Fibroblast of the conjunctiva (primary cell): ENCODE measurements at places on chromosomes 6 and 20.

DNA sequence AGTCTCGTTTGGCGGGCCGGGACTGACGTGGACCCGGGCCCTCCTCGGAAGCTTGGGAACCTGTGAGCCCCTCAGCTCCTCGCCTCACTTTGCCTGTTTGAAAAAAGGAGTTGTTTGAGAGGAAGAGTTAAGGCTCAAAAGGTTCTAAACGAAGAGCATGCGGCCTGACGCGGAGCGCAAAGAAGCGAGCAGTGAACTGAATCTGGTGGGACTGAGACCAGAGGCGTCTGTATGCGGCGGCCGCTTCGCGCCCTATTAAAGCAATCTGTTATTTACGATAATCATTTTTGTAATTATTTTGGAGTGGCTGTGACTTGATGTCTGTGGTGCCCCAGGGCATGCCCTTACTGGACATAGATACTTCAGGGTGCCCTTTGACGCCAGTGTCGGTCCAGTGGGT is 3.3 kb upstream of the TFAP2C start:
- no peak for DNase-seq

GRCh38 chr20:58847463-58847862 is 3.2 kb downstream of the GNAS-AS1 start:
- no peak for DNase-seq

DNA sequence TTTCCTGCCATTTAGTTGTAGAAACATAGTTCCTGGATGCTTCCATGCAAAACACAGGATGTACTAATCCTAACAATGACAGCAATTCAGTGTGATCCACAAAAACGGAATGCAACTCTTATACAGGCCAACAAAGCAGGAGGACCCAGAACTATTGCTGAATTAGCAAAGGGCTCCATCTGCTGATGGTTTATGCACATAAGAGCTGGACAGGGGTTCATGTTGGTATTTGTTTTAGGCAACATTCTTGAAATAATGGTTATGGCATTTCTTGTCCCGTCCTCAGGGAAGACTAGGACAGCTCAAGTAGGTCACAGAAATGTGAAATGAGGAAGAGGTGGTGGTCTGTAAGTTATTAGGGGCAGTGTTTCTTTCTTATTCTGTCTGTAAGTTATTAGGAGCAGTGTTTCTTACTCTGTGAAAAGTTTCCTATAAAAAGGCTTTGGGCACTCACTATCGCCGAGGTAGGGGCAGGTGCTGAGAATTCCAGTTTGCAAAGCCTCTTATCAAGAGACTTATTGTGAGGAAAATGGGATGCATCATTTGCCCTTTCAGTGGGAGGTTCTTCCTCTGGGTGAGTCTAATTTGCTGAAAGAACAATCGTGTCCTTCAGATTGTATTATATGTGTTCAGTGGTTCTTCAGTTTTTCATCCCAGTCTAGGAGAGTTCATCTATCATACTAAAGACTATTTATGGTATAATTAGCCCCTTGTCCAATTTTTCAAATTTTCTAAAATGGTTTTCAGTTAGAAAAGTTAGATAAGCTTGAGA is 171.1 kb downstream of the MCHR2 start:
- DNase-seq = peak; percentile 32

GRCh38 chr6:157813750-157814455 is 9.1 kb upstream of the SNX9 start:
- DNase-seq = peak; percentile 31

GRCh38 chr6:7088076-7088742 is 19.6 kb upstream of the RREB1 start:
- DNase-seq = no peak

- no peak for DNase-seq
Measured at GRCh38 chr6:125008957-125009356, 46.7 kb downstream of the RNF217 start.

- DNase-seq = no peak
Measured at GRCh38 chr6:56243518-56244070, 3.8 kb downstream of the COL21A1 start.

DNA sequence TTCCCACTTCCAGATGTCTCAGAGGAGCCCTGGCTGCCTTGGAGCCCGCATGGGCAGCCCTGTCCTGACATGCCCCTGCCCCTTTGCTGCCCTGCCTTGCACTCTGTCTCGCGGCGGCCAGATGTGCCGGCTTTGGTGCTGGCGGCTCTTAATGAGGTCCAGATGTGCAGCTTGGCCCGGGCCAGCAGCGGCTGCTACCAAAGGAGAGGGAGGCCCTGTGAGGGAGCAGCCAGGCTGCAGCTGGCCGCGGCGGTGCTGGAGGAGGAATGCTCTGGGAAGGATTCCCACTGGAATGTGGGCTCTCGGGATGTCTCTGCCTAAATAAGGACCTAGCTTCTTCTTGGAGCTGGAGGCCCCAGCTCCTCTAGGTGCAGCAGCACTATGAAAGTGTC is 72.4 kb downstream of the FGD2 start:
- peak; percentile 93 for DNase-seq

DNA sequence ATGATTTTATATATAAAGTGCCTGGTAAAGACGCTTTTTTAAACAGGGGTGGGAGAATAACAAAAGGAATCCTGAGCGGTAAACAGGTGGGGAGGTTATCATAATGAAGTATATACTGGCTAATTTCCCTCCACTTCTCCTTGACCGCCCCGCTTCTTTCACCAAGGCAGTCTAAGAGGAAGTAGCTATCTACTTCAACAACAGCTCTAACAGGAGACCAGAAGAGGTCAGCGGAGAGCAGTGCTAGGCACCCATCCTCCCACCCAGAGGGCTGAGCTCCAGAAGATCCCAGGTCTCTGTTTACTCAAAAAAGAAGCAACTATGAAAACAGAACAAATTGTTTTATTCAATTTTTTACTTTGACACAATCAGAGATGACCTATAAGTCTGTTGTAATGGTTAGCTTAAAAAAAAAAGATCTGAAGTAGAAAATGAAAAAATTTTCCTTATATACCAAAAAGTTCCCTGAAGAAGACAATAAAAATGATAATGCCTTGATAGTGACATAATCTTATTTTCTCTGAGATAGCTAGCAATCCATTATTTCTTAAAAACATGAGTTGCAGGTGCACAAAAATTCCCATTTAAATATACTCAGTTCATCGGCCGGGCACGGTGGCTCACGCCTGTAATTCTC is 141.1 kb downstream of the PDSS2 start:
- peak; percentile 49 for DNase-seq

DNA sequence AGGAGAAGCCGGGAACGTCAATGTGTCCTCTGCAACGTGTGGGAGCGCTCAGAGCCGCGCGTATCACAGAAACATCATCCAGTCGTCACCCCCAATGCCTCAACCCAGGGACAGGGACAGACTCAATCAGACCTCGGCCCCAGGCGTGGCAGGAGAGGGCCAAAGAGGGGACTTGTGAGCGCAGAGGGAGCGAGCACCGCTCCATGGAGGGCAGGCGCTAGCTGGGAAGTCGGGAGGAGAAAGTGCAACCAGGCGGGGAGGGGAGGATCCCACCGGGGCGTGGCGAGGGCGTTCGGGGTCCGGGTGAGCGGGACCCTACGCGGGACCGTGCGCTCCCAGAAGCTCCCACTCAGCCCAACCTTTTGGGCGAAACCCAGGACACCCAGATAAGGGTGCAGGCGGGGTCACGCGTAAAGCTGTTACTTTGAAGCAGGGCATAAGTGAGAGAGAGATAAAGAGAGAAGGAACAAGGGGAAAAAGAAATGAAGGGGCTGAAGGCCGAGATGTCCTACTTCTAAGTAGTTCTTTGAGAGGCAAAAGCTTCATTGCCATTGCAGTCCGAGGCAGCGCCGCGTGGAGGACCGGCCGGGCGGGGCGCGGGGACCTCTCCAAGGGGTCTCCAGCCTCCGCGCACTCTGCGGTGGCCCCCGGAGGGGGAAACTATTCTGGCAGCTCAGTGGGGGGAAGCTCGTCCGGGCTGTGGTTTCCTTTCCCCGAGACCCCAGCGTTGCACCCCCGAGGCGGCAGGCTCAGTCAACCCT is 862 bp upstream of the SOBP start:
- DNase-seq = no peak

- no peak for DNase-seq
Measured at GRCh38 chr6:129882510-129883023, 21.5 kb upstream of the TMEM244 start.

DNA sequence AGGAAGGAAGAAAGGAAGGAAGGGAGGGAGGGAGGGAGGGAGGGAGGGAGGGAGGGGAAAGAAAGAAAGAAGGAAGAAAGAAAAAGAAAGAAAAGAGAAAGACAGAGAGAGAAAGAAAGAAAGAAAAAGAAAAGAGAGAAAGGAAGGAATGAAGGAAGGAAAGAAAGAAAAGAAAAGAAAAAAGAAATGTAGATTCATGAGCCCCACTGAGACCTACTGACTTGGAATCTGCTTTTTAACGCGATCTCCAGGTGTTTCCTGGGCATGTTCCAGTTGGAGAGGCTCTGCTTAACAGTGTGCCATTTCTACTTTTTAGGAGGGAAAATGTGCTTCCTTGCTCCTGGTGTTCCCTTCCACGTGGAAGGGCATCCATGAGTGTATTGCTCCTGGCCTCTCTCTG is 16.4 kb downstream of the DEFB132 start:
- no peak for DNase-seq

DNA sequence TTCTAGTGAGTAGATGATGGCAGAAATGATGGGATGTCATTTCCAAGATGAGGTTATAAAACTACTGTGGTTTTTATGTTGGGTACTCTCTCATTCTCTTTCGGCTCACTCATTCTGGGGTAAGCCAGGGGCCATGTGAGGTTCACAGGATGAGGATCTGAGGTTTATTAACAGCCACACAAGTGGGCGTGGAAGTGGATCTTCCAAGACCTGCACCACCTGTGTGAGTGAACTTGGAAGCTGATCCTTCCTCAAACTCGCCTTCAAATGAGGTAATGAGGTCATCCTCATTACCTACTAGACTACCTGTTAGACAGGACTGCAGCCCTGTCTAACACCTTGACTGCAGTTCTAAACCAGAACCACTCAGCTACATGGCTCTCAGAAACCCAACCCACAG is 45.1 kb upstream of the TAGAP start:
- no peak for DNase-seq

DNA sequence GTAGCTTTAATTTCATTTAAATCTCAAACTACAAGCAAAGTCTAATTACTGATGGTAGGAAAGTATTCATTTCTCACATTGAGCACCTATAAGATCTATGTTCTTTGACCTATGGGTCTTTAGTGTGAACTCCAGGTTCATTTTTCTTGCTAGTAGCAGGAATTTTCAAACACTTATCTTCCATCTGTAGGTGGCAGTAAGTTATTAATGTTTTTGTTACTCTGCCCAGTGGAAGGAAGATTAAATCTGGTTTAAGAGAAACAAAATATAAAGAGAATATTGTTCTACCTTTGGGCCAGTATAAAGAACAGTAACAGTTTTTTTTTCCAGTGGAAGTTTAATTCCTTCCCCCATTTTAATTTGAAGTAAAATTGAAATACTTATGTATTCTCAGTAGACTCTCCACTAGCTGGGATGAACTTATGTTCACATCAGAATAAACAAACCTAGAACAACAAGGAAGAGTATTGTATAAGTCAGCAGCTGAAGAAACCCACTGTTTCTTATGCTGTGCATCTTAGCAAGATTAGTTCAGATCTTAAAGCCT is 328.2 kb downstream of the PHF3 start:
- no peak for DNase-seq

DNA sequence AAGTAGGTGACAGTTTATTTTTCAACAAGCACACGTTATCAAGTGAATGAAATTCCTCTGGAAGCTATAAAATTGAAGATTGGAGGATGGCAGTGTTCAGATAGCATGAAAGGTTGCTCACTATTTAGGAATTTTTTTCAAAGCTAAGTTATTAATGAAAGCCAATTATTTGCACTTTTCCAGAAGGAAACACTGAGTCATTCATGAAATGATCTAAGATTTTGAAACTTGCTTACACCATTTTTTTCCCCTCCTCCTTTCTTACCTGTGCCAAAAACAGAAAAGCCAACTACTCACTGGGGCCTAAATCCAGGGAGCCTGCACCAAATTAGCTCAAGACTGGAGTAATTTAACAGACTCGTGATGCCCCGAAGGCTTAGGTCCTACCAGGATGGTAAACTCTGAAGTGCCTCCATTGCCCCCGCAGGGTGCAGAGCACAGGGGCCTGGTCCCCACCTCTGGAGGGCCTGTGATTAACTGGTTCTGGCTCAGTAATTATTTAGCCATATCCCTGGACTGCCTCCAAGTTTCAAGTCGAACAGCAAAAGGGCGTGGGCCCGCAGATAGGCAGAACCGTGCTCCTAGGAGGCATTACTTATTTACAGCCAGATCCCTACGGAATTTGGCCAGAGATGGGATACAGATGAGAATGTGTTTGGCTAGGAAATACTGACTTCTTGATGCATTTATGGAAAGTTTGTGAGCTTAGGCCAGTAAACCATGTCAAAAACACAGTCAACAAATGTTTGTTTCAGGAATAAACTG is 28.0 kb upstream of the ZNF217 start:
- DNase-seq = peak; percentile 94

- no peak for DNase-seq
Measured at GRCh38 chr6:12968839-12969558, 252.4 kb downstream of the PHACTR1 start.

DNA sequence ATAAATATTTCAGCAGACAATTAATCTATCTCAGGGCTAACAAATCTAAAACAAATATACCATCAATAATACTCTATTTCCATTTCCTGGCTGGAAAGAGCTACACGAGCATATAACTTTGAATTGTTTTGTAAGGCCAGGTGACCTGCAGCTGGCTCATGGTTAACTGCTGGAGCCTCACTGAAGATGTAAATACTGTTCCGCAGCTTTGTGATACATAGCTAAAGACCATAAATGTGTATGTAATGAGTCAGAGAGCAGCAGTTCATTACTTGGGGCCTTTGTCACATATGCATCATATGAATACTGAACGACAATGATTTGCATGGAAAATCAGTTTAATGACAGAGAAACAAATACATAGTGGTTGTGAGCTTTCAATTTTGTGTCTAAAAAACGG is 109.4 kb upstream of the CCN2 start:
- DNase-seq = no peak

DNA sequence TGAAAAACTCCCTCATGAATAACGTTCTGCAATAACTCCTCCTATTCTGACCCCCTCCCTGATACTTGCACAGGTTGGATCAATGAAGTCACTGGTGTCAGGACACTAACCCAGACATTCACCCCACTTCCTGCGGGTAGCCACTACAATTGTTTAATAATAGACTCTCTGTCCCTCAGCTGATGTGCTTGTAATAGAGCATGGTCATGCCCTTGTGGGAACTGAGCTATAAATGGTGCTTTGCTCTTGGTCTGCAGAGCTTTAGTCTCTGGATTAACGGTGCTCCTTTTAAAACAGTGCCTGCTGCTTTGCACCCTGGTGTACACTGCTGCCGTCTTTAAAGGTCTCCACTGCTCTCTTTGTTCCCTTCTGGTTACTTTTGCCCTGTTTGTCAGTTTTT is 127.3 kb downstream of the BACH2 start:
- no peak for DNase-seq
